ENCODE measurements at places on chromosomes 7 and 10. TPM values are rescaled to one million over a fixed set of nuclear protein-coding genes. Genes with fewer than 3 reads are reported as not detected.

GRCh38 chr7:93756890-93757289 is 133.7 kb downstream of the TFPI2 start:
- no peak for DNase-seq

MYH16 gene
- total RNA-seq = not detected

CLRN3 gene
- not detected for total RNA-seq

TBX20 gene
- 58.0 TPM for total RNA-seq

- no peak for DNase-seq
Measured at GRCh38 chr7:38716397-38716796, 85.2 kb upstream of the AMPH start.

DNA sequence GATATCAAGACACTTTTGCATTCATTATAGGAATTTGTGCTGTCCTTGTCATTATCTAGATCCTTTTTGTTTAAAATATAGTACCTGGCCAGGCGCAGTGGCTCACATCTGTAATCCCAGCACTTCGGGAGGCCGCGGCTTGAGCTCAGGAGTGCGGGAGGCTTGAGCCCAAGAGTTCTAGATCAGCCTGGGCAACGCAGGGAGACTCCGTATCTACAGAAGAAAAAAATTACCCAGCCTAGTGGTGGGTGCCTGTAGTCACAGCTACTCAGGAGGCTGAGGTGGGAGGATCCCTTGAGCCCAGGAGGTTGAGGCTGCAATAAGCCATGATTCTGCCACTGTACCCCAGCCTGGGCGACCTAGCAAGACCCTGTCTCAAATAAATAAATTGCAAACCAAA is 621 bp upstream of the MORN4 start:
- no peak for DNase-seq

GRCh38 chr7:16559497-16560179 is 33.0 kb downstream of the LRRC72 start:
- no peak for DNase-seq
